ENCODE measurements at places on chromosomes 2 and 18.

DNA sequence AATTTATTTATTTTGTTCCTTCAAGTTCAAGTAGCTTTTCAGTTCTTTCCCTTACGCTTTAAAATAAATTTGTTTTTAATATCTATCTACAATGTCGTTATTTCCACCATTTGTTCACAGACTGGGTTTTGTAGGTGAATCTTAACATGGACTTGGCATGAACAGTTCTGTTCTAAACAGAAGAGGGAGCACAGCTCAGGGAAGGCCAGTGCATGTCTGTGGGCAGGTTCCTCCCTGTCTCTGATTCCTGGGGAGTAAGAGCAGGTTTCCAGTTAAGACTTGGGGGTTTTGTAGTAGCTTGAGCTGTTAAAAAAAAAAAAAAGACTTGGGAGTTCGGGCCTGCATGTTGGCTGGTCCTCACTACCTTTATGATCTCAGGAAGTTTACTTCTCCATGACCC, 11.1 kb downstream of the TTL start:
- DNase-seq: no peak

DNA sequence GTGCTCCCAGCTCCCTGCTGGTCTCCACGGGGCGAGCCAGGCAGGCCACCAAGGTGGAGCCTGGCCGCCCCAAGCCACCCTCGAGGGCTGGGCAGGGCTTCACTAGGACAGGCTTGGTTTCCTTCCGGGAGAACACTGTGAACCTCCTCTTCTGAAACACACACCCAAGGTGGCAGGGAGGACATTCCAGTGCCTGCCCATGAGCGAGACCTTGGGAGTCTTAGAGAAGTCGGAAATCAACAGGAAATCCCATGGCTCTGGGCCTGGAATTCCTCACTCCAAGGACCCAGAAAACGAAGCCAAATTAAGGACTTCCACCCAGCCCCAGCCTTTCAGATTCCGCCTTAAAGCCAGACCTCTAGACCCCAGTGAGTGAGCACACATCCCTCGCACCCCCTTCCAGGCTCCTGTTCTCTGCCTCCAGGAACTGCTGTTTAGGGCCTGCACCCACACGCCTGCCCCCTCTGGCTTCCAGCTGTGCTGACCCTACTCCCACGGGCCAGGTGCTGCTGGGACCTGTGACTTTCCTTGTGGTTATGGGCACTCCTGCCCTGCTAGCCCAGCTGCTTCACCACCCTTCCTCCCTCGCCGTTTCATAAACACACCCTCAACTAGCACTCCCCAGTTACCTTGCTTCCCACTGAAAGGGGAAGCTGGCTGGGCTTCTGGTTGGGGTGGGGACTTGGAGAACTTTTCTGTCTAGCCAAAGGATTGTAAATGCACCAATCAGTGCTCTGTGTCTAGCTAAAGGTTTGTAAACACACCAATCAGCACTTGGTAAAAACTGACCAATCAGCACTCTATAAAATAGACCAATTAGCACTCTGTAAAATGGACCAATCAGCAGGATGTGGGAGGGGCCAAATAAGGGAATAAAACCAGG, 13.7 kb downstream of the GPR17 start:
- peak; percentile 38 for DNase-seq

GRCh38 chr2:129910446-129911362, 68.8 kb upstream of the RAB6C start:
- no peak for DNase-seq

GRCh38 chr2:236038096-236038495, 130.1 kb downstream of the GBX2 start:
- no peak for DNase-seq

- no peak for DNase-seq
Measured at GRCh38 chr18:13809043-13809430, 14.9 kb upstream of the MC5R start.

DNA sequence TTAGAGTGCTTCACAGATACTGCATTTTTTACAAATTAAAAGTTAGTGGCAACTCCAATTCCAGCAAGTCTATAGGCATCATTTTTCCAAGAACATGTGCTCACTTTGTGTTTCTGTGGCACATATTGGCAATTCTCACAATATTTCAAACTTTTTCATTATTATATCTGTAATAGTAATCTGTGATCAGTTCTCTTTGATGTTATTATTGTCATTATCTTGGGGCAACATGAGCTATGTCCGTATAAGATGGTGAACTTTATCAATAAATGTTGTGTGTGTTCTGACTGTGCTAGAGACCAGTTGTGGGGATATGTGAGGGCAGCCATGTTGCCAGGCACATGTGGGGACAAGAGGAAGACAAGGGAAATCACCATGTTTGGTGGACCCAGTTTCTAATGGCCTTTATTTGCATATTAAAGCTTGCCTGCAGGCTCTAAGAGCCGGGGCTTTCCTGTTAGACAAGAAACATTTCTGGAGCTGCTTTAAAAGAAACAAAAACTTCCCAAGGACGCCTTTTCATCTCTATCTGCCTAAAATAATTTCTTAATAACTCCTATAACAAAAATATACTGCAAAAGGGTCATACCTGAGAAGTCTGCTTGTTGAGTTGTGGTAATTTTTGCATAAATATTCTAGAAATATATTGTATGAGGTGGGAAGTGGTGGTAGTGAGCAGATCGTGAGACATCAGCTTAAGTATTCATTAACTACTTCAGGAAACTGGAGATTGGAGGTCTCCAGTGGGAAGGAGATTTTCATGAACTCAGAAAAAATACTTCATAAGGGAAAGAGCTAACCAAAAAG, 37.2 kb downstream of the KYNU start:
- no peak for DNase-seq

GRCh38 chr18:68494802-68495581, 219.9 kb downstream of the TMX3 start:
- DNase-seq: no peak

- DNase-seq: no peak
Measured at GRCh38 chr2:149463328-149464002, 124.1 kb downstream of the MMADHC start.

DNA sequence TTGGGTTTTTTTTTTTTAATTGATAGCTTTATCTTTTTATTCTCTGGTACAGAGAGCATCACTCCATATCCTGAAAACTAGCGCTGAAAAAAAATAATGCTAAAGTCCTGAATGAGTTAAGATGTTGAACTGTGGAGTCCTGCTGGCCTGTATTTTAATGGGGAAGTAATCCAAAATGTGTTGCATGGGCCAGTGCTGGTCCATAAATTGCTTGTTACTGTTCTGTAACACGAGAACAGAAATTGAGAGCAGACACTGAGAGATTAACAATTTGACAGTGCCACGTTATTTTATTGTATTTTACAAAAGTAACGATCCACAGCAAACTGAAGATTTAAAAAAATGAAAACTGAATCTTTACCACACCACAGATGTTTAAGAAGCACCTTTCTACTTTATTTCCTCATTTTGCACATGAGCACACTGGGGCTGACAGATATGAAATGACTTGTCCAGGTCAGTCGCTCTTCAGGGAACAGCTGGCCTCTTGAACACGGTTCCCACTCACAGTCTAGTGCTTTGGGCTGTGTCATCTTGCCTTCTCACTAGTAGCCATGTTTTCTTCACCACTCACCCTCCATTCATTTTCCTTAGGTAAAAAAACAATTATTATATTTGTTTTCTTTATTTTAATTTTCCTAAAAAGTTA, 35.3 kb downstream of the ZCCHC2 start:
- DNase-seq: no peak

DNA sequence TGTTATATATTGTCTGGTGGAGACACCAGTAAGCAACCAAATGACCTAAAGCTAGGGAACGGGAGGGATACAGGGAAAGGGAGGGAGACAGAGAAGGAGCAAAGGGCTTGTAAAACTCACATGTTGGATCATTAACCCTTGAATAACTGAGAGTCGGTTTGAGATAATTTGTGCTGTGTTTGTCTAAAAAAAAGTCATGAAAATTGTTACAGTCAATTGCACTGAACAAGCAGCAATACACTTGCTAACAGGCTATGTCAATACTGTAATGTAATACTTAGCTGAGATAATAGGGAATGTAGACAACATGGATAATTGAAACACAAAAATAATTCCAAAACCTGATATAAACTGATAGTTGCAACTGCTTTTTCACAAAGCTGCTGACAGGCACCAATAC, 71.3 kb upstream of the ZNF521 start:
- no peak for DNase-seq

DNA sequence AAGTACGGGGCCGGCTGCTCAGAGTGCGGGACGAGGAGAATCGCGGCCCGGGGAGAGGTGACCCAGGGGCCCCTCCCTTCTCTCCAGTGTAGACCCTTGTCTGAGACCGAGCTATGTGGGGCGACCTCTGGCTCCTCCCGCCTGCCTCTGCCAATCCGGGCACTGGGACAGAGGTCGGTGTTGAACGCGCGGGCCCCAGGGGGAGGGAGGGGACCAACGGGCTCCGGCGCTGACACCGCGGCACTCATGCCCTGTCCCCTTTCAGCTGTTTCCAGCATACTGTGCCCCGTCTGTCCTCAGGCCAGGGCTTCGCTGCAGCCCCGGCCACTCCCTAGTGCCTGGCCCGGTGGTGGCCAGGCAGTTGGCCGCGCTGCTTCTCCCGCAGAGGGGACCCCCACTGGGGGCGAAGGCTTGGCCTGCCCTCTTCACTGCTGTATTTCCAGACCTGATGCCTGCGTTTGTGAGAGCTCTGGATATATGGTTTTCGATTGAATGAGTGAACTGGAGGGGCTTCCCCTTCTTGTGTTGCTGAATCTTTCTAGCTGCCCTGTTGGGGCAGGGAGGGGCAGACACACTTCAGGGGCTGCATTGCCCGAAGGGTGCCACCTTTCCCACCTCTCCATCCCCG, 809 bp downstream of the DBI start:
- peak; percentile 11 for DNase-seq

GRCh38 chr2:157052685-157053224, 204.8 kb upstream of the GALNT5 start:
- no peak for DNase-seq

DNA sequence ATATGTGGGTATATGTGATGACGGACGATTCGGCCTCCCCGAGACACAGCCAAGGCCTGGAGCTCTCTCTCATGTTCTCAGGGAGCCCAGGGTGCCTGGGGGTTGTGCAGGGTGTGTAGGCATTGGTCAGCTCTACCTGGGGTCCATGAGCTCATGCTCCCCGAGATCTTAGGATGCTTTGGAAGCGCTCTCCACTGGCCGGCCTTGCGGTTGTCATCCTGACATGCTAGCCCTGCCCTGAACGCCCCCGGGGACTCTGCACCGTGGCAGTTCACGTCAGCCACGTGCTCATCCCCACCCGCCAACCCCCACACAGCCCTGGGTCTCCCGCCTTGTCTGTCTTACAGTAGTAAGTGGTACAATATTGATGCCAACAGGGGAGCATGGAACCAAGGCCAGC, 67.8 kb downstream of the RTP5 start:
- no peak for DNase-seq

GRCh38 chr2:21263622-21264021, 139.9 kb downstream of the TDRD15 start:
- DNase-seq: no peak

DNA sequence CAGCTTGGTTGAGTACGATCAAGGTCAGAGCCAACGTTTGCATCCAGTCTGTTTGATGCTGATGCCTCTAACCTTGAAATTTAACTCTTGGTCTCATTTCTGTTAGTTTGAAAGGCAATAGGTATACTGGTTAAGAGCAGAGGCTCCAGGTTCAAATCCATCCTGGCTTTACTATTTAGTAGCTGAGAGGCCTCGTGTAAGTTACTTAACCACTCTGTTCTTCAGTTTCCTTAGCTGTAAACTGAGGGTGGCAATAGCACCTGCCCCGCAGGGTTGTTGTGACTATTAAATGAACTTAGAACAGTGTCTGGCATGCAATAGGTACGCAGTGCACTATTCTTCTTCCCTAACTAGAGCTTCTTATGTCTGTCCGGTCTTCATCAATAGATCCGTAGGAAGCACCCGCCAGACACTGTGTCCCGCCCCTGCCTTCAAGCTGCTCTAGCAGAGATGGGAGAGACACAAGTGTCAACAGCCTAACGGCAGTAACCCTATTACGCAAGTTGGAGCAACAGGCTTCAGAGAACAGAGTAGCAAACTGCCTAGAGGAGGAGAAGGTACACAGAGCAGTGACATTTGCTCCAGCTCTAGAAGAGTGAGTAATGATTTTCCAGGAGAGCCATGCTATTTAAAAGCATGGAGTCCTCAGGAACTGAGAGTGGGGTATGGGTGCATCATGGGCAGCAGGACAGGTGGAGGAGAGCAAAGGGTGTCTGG, 62.7 kb upstream of the ST3GAL5 start:
- no peak for DNase-seq

GRCh38 chr2:6995391-6996097, 78.3 kb downstream of the RNF144A start:
- no peak for DNase-seq

DNA sequence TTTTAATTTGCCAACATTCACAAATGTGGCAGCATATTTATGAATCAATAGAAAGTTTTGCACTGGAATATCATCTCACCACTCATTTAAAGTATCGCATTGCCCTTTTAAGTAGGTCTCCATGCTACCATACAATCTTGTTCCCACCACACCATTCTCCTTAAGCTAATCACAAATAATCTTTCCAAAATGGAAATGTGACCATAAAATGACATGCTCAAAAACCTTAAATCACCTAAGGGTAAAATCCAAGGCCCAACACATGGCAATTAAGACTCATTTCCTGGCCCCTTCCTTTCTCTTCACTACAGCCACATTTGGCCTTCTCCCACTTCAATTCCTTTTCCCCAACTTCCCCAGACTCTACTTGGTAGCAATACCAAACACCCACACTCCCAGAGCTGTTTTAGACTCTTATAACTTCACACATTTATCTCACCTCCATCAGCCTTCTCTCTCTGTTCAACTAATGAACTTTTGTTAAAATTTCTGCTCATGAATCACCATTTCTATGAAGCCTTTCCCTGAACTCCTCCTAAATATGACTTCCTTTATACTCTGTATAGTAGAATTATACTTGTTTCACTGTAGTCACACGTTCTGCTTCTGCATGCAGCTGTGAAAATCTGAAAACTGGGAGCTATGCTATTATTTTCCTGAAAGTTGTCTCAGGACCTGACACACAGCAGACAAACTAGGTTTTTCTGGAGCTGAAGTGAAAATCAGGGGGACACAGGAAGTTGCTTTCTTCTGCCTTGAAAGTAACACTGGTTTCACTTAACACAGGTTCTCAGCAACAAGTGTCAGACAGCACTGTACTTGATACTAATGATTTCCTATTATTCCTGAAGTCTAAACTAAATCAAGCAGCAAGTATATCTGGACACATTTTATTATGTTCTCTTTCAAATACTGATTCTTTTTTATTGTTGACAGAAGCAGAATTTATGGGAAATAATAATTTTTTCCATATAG, 303.9 kb downstream of the ZEB2 start:
- DNase-seq: no peak

GRCh38 chr2:136000502-136000901, 15.1 kb upstream of the DARS1 start:
- no peak for DNase-seq

DNA sequence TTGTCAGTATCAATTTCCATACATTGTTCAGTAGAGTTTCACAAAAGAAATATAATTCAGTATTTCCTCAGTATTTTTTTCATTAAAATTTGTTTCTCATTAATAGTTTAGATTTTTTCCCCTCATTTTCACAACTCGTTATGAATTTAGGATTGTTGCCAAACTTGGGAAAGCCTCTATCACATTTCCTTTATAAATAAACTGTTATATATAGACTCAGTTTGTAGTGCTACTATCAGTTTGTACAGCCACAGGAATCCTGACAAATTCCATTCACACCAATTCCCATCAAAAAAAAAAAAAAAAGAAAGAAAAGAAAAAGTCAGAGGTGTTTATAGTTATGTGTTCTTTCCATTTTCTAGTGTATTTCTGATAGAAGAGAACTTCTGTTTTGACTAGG, 123.3 kb upstream of the DCC start:
- no peak for DNase-seq

- DNase-seq: no peak
Measured at GRCh38 chr2:160450486-160450885, 43.1 kb downstream of the RBMS1 start.

GRCh38 chr2:238730001-238730669, 117.8 kb upstream of the TWIST2 start:
- no peak for DNase-seq

Measured in naive thymus-derived CD8-positive, alpha-beta T cell (primary cell).